Stimulated activated CD4-positive, alpha-beta T cell treated with anti-CD3 and anti-CD28 coated beads, Interleukin-1b, Interleukin-23, amount 100 ng/mL, for 24 hours (primary cell): ENCODE measurements at places on chromosomes 5 and 9.

DNA sequence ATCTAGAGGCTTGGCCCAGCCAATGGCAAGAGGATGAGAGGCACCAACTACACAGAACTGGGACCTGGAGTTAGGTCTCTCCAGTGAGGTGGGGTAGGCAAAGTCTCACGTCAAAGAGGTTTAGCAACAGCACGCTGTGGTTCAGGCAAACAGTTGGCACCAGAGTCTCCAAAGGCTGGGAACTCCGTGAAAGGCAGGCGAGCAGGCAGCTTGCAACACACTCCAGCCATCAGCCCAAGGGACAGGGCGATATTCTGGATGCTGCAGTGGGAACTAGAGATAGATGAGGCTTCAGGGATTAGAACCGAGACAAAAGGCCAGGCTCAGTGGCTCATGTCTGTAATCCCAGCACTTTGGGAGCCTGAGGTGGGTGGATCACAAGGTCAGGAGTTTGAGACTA is 129.1 kb downstream of the PDZD2 start:
- no peak for DNase-seq

- no peak for DNase-seq
These were observed 69.4 kb upstream of the COL5A1 start for GRCh38 chr9:134571946-134572917.

DNA sequence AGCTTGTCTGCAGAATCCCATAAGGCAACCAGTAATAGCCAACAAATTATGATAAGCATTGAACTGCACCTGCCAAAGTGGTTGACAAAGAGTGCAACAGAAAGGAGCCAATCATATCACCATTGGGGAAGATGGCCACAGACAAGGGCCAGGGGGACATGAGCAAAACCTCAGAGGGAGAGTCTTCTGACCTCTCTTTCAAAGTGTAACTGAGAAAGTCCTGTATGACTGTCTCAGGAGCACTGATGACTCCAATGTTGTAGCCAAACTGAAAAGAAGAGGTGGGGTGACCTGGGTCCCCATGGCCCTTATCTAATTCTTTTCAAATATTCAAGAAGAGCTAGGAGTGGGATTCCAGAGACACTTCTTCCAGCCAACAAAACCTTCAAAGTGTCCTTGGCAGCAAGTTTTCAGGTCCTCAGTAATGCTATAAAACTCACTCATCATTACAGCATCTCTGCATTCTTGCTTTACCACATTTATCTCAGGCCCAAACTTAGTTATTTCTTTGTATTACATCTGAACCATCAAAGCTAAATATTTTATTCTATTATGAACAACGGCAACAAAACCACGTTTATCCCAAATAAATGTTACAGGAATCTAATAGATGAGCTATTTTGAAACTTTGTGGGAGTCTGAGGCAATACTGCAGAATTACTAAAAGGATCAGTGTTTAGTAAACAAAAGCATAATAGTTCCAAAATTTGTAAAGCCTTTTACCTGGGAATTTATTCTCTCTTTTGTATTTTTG is 24.4 kb downstream of the FBLL1 start:
- DNase-seq = no peak

DNA sequence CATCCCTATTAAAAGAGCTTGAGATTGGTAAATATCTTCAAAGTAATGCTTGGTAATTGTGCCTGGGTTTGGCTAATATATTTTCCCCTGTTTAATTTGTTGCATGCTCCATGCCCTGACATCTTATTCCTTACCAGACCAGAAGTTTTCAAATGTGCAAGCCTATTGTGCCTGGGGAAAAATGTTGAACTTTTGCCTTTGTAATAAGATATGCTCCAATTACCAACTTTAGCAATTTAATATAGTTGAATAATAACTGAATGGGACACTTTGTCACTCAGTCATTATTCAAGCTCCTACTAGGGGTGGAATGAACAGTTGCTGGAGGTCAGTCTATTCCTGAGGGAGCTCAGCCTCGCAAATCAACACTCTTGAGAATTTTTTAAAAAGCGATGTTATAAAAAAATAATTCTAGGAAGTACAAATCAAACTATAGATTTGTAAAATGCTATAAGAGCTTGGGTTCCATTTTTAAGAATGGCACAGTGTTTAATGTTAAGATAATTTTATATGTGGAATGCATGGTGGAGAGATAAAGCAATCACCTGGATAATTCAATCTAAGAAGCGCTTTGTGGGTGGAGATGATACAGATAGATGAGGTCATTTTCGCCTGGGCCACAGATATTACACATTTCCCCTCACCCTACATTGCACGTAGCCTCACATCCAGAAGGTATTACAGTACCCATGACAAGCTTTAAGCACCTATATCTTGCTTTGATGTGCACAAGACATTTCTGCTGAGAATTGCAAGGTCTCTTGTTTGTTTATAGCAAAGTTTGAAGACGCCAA is 231.8 kb downstream of the PIK3R1 start:
- no peak for DNase-seq

DNA sequence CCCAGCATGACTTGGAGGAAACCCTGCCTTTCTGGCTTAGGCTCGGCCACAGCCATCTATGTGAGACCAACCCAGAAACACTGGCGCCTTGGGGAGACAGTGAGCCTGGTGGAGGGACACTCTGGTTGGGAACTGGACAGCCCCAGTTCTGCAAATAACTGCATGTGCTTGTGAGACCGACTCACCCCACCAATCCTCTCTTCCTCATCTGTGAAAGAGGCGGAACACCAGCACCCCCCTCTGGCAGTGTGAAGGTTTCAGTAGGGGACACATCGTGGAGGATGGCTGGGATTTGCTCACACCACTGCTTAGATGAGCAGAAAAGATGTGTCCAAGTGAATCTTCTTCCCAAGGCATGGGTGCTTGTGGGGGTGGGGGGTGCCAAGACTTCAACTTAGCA is 43.4 kb upstream of the N4BP3 start:
- DNase-seq = no peak

DNA sequence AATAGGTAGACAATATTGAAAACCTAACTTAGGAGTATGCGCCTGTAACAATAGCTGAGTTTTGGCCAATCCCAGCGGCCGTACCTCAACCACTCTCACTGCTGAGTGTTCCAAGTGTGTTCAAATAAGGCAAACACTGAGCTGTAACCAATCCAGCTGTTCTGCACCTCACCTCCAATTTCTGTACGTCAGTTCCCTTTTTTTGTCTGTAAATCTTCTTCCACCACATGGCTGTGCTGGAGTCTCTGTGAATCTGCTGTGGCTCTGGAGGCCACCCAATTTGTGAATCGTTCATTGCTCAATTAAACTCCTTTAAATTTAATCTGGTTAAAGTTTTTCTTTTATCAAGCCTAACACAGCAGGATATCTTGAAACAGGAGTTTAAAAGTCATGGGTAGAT is 116.3 kb downstream of the SLC28A3 start:
- DNase-seq = no peak
